HT1080 (cell line): ENCODE measurements at places on chromosomes 5 and 9. TPM values are rescaled to one million over a fixed set of nuclear protein-coding genes. Genes with fewer than 3 reads are reported as not detected.

GRCh38 chr5:145090115-145090514 is 745.0 kb downstream of the PRELID2 start:
- no peak for DNase-seq

- DNase-seq: no peak
These were observed 11.3 kb upstream of the SVEP1 start for GRCh38 chr9:110590816-110591215.

GRCh38 chr5:150750469-150750868 is 8.3 kb downstream of the DCTN4 start:
- DNase-seq: no peak

DNA sequence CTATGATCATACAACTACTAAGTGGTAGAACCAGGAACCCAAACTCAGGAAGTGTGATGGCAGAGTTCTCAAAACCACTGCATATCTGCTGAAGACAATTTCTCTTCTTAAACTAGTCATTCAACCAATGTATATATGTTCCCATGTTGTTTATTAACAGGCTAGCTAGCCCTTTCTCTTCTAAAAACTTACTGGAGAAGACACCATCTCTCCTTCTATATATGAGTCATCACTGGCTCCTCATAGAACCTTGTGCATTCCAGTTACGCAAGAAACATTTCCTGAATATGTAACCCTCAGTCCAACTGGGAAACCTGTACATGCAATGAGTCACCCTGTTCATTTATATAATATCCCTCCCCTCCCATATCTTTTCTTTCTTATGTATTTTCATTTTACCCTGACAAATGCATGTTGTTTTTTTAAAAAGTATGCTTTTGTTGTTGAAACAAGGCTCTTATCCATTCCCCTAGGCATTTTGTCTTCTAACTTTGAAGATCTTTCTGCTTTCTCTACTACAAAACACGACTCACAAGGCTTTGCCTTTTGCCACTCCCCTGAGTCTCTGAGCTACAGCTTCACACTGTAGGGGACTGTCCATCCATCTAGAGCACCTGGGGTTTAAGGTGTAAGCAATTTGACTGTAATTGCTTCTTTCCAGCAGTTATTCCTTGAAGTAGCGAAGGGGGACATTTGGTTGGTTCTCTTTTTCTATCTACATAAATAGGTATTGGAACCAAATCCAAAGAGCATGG is 119.5 kb downstream of the ANXA1 start:
- peak; percentile 92 for DNase-seq

GRCh38 chr9:4509590-4509984 is 19.3 kb downstream of the SLC1A1 start:
- DNase-seq: no peak

GRCh38 chr9:97577051-97577450 is 56.1 kb downstream of the TSTD2 start:
- no peak for DNase-seq

GRCh38 chr5:98258939-98259338 is 514.5 kb upstream of the RGMB start:
- no peak for DNase-seq

DNA sequence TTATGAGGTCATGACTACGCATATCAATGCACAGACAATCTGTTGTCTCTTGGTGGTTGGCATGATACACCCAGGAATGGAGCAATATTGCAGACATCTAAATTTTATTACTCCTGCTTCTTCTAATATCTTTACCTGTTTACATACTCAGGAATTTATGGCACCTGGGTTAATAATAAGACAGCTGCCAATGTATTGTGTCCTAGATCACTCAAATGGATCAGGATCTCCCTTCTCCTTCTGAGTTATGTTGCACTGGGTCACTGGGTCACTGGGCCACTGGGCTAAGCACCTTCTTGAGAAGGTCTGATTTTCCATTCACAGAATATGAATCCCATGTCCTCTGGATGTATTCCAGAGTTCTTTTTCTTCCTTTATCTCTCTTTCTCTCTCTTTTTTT is 41.8 kb downstream of the CCL28 start:
- no peak for DNase-seq

DNA sequence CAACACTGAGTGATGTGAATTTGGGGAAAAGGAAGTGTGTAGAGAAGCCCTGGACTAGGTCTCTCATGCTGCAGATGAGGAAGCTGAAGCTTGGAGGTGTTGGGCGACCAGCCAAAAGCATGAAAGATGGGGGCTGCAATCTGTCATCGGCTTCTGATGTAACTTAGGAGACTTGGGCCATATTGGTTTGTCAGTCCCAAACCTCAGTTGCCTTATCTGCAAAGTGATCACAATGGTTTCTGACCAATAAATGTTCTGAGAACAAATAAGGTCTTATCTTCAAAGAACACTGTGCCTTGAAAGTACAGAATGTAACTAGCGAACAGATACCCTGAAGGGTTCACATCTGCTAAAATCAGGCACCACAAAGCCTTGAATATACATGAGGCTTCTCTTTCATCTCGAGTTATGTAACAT is 198.4 kb upstream of the NR3C1 start:
- no peak for DNase-seq

- no peak for DNase-seq
These were observed at the start of gene GBGT1 for GRCh38 chr9:133163504-133164172. Gene GBGT1 (minus strand): TSS chr9:133163914. CDS start chr9:133162412, 1,502 bp downstream.

GRCh38 chr5:71829206-71829605 is 110.1 kb downstream of the CARTPT start:
- no peak for DNase-seq

- DNase-seq: no peak
These were observed 6.1 kb upstream of the AP3B1 start for GRCh38 chr5:78300464-78301045.

- DNase-seq: peak; percentile 24
These were observed 134.3 kb downstream of the PPP2R2B start for GRCh38 chr5:146744068-146744745.

Gene ANKRD34B
- not detected in 2 replicates for total RNA-seq

Gene PDE6A
- not detected in 2 replicates for total RNA-seq

Gene PFN3
- not detected in 2 replicates for total RNA-seq

Gene FGF10
- total RNA-seq: not detected in 2 replicates
